ENCODE measurements at places on chromosomes 13 and 19.
A peak's percentile ranks its signal among the peaks of the same experiment; 100 is the strongest.

DNA sequence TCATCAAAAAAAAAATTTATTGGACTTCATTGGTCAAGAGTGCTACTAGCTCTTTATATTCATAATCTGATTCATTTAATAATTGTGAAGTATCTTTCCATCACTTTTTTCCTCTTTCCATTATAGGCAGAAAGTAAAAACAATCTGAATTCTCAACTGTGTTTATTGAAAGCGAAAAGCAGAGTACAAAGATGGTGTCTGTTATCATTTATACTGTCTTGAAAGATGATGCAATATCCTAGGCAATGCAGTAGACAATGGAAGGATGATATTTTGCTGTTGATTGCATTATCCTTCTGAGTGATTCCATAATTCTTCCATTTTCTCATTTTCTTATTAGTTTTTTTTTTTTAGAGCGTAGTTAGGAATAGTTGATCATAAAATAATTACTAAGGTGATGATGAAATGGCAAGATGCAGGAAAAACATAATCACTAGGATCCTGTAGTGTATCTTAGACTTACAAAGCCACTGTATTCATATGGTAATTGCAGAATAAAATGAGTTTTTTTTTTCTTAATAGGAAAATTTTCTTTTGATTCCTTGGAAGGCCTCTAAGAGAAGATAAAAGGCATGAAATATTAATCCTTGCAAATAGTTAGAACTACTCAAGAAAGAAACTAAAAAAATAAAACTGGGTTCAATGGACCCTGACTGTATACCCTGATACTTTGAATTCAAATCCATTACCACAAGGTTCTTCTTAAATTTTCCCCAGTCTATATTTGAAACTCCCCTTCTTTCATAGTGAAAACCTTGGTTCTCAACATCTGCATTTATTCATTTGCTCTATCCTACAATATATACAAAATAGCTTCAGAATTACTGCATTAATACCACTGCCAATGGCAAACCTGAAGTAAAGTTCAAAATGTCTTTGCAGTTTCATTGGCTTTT is 11.6 kb downstream of the URI1 start:
- no peak for DNase-seq

DNA sequence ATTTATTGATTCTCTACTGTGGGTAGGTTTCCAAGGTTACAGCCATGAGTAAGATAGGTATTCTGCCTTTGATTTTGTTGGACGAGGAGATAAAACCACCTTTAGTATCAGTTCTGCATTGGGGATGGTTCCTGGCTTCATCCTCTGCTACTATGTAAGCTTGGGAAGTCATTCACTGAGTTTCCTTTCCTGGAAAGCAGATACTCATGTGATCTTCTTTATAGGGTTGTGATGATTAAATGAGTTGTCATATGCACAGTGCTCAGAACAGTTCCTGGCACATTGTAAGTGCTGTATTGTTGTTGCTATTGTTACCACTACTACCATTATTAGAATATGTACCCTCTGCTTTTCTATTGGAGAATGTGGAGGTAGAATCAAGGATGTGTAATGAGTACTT is 13.1 kb upstream of the WTIP start:
- DNase-seq, result no peak

- peak; percentile 13 for DNase-seq
Measured at GRCh38 chr13:100235311-100235901, 146.5 kb downstream of the PCCA start.

DNA sequence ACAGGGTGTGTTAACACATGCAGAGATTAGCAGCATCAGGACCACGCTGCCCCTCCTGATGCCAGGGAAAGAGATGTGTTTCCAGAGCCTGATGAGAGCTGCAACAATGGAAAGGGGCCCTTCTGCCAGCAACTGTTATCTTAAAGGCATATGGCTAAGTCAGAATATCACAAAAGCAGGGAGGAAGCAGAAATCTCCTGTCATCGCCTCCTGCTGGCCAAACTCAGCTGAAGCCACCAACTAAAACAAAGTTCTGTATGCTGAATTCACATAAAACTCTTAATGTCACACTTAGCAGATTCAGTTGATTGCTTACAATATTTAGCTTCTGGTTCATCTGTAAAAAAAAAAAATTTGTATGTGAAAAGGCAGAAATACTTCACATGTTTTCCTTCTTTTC is 178.2 kb downstream of the GPC5 start:
- no peak for DNase-seq

- DNase-seq, result no peak
Measured at GRCh38 chr19:33629826-33630375, 8.1 kb downstream of the CHST8 start.

GRCh38 chr19:55667958-55668357 is 7.1 kb upstream of the EPN1 start:
- no peak for DNase-seq

DNA sequence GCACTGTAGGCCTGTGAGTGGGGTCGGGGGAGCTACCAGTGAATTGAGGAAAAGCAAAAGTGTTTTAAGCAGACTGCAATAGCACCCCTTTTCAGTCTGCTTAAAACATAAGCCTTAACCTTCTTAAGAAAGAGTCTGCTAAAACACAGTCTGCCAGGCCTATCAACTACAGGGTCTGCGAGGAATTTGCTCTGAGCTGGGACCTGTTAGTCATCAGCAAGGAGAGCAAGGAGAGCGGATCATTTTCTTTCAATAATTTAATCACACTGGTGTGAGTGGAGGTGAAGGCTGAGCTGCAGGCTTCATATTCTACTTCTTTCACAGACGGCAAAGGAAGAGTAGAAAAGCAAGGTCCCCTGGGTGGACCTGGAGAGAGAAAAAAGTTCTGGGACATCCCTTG is 342.7 kb downstream of the ENOX1 start:
- DNase-seq, result no peak

DNA sequence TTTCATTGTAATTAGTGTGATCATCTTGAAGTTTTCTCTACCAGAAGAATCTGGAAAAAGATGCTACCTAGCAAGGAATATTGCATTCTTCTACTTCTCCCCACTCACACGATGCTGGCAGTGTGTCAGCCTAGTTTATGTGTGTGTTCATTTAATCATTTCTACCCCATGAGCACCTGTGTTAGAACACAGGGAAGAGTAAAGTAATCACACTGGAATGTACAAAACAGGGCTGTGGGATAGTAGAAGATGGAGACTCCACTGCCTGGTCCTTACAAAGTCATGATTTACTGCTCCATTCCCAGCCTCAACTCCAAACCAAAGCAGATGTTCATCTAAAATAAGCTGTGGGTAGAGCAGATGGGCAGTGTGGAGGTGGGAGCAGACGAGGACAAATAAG is 47.7 kb upstream of the RGCC start:
- DNase-seq, result no peak

DNA sequence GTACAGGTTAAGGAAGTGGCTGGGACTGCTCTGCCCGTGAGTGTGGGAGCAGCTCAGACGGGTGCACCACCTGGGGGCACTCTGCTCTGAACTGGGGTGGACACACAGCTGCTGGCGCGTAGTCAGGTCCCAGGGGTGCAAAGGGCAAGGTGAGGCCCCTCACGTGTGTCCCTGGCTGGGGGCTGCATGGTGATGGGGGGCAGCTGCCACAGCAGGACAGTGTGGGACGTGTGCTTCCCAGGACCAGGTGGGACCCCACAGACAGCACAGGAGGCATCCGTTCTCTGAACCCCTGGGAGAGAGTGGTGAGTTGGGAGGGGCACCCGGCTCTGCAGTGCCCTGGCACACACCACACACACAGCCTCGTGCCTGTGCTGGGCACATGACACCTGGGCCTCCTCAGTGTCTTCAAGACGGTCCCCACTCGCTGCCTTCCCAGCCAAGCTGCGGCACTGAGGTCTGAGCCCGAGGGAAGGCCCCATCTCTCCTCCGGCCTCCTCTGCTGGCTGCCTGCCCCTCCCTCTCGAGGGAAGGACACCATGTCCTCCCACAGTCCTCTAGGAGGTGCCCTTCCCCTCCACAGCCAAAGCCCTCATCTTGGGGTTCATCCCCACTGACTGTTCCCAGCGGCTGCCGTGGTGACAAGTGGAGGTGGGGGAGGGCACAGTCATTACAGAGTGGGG is 24.7 kb downstream of the CILP2 start:
- no peak for DNase-seq

DNA sequence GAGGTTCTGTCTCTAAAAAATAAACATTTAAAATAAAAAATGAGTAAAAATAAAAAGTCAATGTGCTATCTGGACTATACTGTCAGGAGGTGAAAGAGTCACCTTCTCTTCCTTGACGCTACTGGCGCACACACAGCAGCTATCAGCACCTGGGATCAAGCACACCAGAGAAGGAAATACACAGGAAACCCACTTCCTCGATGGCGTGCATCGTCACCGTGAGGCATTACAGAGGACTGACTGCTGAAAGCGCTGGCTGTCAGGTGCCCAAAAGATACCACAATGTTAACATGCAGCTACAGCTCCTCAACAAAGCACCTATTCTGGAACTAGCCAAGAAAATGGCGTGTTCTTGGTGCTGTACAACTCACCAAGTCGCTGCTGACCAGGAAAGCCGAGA is 6.1 kb downstream of the SLC35E1 start:
- DNase-seq, result no peak

DNA sequence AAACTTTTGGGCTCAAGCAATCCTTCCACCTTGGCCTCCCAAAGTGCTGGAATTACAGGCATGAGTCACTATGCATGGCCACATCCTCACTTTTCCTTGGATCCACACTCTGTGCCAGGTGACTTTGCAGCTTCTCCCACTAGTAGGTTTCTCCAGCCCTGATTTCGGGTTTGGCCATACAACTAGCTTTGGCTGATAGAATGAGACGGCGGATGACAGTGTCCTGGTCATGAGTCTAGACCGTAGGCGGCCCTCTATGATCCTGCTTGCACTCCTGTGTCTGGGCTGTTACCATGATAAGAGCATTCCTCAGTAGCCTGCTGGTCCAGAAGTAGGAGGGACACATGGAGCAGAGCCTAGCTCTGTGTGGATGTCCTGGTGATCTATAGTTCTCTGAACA is 112.5 kb upstream of the KL start:
- no peak for DNase-seq

DNA sequence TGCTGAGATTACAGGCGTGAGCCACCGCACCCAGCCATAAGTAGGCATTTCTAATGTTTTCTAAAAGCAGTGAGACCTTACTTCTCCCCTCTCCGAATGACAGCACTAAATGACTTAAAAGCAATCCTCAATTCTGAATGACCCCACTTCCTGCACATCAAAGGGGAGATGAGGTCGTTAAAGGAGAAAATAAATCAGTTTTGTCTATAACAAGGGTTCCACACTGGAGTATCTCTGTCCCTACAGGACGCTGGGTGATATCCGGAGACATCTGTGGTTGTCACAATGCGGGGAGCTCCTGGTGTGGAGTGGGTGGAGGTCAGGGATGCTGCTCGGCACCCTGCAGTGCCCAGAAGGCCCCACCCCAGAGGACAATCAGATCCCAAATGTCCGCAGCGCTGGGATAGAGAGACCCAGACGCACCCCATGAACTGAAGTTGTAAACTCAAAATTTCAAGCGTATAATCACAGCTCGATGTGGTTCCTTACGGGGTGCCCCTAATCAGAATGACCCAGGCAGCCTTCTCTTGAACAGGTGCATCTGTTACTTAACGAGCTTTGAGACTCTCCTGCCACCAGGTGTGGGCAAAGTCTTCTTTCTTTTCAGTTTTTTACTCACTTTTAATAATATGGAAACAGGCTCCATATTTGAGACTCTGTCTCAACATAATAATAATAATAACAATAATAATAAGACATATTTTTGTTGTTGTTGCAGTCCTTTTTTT is 2.9 kb downstream of the GNG7 start:
- DNase-seq, result no peak

- DNase-seq, result no peak
Measured at GRCh38 chr13:24142886-24143285, 17.6 kb upstream of the SPATA13 start.

DNA sequence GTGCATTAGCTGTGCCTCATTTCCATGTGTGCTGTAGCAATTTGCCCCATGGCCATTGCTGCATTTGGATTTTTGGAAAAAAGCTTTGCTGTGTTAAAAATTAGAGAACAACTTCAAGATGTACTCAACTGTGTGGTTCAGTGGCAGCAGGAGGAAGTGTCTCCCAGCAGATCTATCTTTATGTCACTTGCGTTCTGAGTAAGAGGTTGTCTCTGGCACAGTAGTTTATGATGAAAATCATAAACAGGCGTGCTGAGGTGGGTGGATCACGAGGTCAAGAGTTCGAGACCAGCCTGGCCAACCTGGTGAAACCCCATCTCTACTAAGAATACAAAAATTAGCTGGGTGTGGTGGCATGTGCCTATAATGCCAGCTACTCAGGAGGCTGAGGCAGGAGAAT is 29.0 kb upstream of the RNF17 start:
- no peak for DNase-seq

- DNase-seq, result no peak
Measured at GRCh38 chr19:47637550-47637949, 28.6 kb downstream of the BICRA start.

DNA sequence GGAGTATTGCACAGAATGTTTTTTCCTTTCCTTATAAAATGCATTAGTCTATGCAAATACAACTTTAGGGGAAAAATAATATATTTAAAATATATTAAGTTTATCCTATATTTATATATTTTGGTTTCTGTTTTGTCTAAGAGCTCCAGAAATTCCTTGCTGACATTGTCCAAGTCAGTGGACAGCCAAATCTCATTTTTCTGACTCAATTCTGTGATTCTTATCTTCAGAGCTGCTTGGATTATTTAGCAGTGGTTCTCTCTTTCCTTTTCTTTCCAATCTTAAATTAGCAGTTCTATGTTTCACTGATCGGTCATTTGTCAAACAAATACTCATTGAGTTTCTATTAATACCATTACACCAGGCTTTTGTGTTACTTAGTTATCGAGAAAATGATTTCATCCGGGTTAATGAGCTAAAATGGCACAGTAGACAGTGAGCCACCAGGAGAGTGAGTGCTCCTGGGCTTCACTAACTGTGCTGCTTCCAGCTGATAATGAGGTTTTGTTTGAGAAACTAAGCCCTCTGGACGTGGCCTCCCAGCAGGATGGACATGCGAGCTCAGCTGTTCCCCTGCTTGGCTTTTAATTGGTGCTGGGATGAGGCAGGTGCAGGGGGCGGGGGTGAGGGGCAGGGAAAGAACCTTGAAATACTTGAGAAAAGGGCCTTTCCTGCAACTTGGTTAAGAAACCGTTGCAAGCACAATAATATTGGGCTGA is 44.0 kb downstream of the ATP11A start:
- DNase-seq, result peak; percentile 17

DNA sequence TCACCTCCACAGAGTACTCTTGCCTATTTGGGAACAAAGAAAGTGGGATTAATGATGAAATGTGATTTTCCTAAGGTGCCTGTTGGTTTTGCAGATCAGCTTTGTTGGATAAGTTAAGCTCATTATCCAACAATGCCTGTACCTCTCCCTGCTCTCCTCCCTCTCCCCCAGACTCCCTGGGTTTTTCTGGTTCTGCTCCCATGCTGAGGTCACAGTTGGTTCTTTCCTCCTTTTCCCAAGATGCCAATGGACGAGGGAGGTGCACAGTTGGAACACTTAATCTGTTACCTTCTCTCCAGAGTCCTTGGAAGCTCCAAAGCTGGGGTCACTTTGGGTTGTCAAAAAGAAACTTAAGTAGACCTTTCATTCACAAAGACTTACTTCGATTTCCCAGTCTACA is 1.6 kb downstream of the OXGR1 start:
- DNase-seq, result no peak
